ENCODE measurements at places on chromosomes 1 and 21. TPM values are rescaled to one million over a fixed set of nuclear protein-coding genes. Genes with fewer than 3 reads are reported as not detected.
A peak's percentile ranks its signal among the peaks of the same experiment; 100 is the strongest.

DNA sequence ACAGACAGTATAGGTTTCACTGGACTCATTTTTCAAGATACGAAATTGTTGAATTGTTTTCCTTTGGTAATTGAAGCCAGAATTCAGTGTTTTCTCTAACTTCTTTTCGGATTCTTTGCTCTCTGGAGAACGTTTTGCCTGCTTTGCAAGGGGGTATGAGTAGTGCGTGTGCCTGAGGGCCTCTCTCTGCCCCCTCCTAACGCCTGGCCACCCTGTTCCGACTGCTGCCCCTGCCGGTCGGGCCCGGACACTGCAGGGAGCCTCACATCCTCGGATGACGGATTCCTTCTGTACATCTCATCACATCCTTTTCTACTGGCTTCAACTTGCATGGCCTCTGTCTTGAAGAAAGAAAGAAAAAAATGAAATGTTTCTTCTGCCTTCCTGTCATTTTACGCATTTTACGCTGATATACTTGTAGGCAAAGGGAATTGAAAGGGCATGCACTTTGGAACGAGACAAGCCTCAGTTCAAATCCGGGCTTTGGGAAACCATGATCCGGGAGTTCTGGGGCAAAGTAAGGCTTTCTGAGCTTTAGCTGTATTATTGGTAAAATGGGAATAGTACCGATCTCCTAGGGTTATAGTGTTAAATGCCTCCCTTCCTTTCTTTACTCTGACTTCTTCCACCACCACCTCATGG, 65.1 kb downstream of the DISC1 start:
- peak; percentile 58 for DNase-seq

DNA sequence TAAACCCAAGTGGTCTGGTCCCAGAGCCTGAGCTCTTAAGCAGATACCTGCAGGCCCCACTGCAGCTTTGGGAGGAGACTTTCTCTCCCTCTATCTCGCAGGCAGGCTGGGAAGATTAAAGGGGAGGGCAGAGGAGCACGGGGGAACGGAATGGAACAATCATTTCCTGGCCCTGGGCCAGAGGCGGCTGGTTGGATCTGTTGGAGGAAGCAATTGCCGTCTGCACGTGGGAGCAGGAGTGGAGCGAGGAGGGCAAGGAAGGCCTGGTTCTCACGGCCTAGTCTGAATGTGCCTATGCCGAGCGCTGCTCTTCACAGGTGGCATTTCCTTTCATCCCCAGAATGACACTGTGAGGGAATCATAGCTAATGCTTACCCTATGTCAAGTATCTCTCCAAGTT, 23.7 kb downstream of the NKAIN1 start:
- DNase-seq: no peak

DNA sequence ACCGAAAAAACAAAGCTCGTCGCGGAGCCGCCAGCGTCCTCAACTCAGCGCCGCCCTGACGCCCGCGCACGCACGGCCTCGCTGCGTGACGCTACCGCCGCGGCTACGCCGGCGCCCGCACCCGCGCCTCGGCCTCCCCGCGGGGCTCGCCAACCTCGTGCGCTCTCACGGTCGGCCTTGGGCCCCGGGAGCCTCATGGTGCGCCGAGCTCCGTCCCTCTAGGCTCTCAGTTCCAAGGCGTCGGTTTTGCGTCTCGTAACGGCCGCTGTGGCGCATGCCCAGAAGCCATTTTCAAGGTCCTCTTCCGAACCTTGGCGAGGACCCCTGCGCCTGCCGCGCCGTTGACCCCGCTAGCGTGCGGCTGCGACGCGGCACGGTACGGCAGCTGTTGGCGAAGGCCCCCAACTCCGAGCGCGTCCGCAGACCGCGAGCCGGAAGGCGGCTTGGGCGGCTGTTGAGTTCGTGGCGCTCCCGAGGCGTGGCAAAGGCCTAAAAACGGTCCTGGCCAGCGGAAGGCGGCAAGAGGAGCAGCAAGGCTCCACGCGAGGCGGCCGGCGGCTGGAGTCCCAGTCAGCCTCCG, at the start of gene HENMT1:
HENMT1 (minus strand) TSS at position 64 of the 580 bp plus-strand sequence. CDS start 1,209 bp downstream, outside the sequence.
- peak; percentile 51 for DNase-seq

- DNase-seq: no peak
Measured at GRCh38 chr1:234273981-234274380, 99.3 kb upstream of the COA6 start.

DNA sequence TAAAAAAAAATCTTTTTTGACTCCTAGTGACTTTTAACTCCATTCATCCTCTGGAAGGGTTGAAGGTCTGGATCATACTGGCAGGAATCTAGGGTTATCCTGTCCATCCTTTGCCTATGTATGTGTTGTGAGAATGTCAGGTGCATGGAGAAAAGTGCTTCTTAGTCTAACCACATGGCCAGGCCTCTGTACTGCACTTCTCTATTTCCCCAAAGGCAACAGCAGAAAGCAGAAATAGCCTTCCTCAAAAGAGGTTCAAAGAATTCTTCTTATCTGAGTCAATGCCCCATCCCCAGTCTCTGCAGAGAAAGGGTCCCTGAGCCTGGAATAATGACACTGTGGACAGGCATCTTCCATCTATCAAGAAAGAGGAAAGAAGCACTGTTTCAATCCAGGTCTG, 85.7 kb upstream of the CD34 start:
- DNase-seq: no peak

- DNase-seq: no peak
Measured at GRCh38 chr1:197062692-197063091, 4.4 kb downstream of the F13B start.

DNA sequence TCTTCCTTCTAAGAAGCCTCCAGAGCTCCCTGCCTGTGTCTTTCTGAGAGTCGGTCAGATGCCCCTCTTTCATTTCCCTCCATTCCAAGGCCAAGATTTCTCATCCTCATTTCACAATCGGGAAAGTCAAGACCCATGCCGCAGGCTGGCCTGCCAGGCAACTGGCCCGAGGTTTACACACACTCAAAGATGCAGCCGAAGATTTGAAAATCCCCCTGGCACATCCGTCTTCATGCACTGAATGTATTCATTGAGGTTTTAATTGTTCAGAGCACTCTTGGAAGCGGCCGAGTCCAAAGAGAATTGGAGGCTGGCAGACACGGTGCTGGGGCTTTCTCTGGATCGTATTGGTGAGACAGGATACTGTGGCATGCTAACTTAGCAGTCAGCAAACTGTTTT, 29.1 kb upstream of the SRP9 start:
- DNase-seq: no peak

DNA sequence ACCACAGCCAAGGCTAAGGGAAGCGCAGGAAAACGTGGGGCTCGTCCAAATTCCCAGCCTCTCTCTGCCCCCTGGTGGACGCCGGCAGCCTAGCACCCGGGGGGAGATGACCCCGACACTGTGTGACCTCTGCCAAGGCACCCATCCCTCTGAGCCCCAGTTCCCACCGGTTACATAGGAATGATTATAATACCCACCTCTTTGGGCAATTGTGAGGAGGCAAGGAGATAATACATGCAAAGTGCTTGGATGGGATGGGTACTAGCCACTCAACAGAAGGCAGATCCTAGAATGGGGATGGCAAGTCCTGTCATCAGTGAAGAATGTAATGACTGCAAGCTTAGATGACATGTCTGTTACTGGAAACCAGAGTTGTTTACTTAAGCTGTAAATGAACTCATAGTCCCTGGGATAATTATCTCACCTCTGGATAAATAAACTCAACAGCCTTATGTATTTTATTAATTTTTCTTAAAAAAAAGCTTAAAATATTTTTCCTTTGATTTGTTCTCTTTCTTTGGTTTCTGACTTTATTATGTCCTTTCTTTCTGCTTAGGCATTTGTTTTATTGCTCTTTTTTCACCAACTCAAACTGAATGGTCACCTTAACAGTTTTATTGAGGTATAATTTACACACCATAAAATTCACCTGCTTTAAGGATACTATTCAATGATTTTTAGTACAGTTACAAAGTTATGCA, 11.3 kb upstream of the BMP8B start:
- DNase-seq: peak; percentile 81

- DNase-seq: no peak
Measured at GRCh38 chr1:212482006-212482636, 49.4 kb downstream of the NENF start.

DNA sequence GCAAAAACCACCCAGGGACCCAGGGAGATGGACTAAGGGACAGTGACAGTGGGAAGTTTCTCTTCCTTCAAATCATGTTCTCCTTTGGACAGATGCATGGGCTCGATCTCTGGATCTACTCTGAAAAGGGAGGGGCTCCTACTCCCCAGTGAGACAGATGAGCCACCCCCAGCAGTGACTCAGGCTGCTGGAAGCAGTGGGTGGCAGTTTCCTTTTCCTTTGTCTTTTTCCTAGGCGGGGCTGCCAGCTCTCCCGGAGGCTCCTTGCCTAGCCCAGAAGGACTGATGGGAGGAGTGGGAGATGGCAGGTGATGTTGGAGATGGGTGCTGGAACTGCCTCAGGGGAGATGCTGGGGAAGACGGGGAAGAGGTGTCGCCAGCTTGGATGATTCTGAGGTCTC, 41.0 kb upstream of the IGSF21 start:
- no peak for DNase-seq

- no peak for DNase-seq
Measured at GRCh38 chr1:117656202-117656641, 50.4 kb downstream of the TENT5C start.

DNA sequence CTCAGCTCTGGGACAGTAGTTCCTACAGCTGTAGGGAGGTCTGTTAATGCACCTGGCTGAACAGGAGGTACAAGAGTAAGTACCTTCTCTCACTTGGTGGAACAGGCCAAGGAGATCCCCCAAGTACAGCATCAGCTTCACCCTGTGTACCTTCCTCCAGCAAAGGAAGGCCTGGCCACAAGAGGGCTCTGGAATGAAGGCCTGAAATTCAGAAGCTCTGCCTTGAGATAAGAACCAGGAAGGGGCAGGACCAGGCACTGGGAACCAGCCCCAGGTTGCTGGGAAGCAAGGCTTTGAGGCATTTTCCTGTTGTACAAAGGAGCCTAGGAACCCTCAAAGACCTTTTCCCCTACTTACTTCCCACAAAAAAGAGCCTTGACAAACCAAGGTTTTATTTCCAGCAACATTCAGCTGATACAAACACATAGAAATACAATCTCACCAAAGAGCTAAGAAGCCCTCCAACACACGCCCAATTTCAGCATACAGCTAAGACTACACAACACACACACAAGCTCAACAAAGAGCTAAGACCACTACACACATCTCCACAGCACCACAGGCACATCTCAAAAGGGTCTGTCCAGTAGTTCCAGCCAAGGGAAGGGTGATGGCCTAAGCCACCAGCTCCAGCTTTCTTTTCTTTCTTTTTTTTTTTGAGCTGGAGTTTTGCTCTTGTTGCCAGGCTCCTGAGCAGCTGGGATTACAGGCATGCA, 23.5 kb downstream of the F11R start:
- DNase-seq: peak; percentile 36

- DNase-seq: no peak
Measured at GRCh38 chr21:41321211-41321907, 4.8 kb downstream of the FAM3B start.

GRCh38 chr1:203797216-203797615, 1.8 kb downstream of the ZBED6 start:
- DNase-seq: no peak

GRCh38 chr1:48750109-48750508, 26.6 kb downstream of the BEND5 start:
- no peak for DNase-seq

DNA sequence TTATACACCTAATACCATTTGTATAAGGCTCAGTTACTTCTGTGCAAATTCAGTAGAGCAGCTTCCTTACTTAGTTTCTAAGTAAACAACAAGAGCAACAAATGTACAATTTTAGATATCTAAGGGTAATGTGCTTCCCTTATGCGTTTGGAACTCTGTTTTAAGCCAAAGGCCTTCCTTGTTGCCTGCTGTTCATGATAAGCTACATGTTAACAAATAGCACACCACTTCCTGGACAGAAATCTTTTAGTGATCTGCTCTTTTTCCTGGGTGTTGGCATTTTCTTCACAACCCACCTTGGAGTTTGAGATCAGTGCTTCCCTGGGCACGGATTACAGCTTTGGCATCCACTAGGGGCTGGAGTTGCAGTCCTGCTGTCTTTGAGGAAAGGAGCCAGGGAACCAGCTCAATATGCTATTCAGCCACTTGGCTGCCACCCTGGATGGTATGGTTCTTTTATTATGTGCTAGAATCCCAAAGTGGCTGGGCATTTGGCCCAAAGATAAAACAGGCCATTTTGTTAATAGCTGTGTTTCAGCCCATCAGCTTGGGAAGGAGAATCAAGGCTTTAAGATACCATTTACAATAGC, 55.6 kb upstream of the ADAR start:
- no peak for DNase-seq

DNA sequence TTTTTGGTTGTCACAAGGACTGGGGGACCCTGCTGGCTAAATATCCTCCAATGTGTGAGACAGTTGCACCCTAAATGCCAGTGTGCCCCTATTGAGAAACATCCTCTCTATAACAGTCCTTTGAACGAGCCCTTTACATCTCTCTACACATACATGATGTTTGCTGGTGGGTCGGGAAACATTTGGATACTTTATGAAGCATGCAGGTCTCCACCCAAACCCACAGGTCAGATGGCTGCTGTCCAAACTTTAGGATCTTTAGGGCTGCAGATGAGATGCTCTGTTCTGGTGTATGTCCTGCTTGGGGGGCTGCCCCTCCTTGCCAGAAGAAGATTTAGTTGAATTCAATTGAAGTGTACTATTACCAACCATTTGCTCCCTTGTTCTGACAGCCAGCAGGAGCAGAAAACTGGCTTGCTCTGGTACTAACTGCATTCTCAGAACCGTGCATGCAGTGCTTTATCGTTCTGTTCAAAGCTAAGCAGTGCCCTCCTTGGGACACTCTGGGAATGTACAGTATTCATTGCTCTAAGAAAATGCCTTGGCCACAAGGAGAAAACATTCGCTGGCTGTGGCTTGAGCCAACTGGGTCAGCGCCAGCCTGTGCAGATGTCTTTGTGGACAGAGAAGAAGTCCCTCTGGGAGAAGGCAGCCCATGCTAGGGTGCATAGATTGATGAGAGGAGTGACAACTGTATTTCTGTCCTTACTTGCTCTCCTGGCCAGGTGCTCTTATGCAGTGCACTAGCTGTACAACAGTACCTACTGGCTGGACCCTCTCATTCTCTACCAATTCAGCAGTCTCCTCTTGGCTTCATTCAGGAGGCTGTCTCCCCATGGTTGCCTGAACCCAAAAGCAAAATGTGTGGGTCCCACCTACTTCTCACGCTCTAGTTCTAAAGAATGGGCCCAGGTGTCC, 61.4 kb upstream of the DIRAS3 start:
- no peak for DNase-seq

DNA sequence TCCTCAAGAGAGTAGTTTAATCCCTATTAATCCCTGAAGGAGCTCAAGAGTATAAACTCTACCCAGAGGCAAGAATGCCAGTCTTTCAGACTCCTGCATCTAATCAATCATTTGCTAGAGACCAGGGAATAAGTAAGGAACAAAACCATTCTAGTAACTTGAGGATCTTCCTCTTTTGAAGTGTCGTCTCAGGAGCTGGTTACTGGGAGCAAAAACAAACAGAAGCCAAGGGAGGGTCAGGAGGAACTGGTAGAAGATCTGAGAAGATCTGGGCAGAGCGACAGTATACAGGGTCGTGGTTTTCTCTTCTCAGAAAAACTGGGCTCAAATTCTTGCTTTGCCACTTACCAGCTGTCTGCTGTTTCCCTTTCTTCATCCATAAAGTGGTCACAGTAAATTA, 69.3 kb downstream of the RPS6KA1 start:
- DNase-seq: no peak

Gene NGF
- total RNA-seq: not detected

Gene HCRTR1
- 0.23 TPM for total RNA-seq

Gene CGN
- 7.2 TPM for total RNA-seq

Gene TOMM20
- 150 TPM for total RNA-seq

Gene OR2T29
- not detected for total RNA-seq

Gene NES
- 248 TPM for total RNA-seq

All from neural crest cell (in vitro differentiated cells).